ENCODE measurements at places on chromosomes 6 and 20.

DNA sequence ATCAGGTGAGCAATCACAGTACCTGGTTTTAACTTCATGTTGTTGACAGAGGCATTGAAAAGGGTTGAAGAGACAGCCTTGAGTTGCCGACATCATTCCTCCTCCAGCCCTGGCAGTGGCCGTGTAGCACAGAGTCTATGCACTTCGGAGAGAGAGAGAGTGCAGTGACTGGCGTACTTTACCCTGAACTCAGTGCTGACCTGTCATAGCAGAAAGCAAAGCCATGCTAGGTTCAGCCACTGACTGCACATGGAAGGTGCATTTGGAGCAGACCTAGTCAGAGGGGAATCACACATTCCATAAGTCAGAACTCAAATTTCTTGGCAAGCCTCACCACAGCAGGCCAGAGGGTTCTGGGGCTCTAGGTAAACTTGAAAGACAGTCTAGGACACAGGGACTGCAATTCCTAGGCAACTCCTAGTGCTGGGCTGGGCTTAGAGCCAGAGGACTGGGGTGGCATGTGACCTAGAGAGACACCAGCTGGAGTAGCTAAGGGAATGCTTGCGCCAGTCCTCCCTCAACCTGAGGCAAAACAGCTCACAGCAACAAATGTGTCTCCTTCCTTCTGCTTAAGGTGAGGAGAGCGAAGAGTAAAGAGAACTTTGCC lies 69.1 kb downstream of the ELOVL4 start:
- no peak for DNase-seq

DNA sequence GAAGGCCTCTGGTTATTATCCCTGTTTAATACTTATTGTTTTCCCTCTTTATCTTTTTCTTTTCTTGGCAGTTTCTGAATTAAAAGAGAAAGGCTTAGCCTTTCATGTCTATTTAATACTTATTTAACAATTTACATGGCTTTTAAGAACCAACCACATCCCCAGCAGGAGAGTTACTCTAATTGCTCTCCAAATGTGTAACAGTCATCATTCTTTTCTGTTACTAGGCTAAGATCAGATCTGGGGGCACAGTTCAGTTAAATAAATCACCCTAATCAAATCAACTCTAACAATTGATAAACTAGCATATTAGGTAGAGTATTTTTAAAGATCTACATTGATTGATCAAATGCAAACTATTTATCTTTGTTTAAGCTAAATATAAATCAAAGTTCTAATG lies 54.1 kb upstream of the NT5E start:
- DNase-seq = no peak

DNA sequence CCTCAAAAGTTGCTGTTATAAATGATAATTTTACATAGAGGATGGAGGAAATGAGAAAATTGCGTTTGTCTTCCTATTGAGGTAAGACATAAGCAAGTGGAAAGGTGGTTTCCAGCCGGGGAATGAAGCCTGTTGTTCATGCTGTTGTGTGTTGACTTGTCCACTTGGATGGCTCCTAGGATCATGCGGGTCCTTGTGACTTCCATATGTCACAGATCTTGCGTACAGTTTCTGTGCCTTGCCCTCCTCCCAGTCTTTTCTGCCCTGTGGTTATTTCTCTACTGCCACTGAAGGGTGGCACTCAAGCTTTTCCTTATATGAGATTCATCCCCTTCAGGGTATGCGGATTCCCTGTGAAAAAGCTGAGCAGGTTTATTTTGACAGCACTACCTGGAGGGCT lies 116.6 kb downstream of the CARMIL1 start:
- DNase-seq = no peak

DNA sequence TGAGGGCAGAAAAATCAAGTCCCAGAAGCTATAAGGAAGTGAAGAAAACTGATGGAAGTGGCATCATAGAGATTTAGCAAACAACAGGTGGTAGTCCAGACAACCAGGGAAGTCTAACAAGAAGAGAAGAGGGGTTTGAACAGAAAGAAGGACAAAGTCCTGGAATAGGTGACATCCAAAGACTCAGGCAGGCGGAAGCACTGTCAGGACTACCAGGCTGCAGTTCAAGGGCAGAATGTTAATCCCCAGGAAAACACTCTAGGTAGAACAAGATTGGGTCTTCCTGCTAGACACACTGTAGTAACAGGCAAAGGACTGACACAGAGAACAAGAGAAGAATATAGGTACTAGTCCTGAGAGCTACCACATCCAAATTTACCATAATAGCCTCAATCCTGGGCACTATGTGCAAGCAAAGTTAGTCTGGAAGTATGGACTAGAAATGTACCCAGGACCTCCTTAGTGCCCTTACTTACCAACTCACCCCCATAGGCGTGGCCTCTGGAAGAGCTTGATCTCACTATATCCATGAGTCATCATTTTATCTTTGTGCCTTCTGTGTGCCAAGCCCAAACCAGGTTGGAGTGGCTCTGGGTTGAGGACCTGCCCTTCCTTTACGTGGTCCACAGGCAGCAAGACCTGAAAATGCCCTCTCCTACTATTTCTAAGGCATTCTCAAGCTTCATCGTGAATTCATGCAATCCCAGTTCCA lies 2.2 kb upstream of the EPB41L2 start:
- no peak for DNase-seq

GRCh38 chr6:129317931-129318820 lies 391.8 kb downstream of the ARHGAP18 start:
- DNase-seq = peak; percentile 32

GRCh38 chr6:153108315-153108714 lies 22.8 kb downstream of the RGS17 start:
- peak; percentile 44 for DNase-seq

- peak; percentile 68 for DNase-seq
These were observed 191.3 kb downstream of the TSHZ2 start for GRCh38 chr20:53163486-53163885.

GRCh38 chr20:10876558-10876957 lies 202.8 kb upstream of the JAG1 start:
- DNase-seq = no peak

DNA sequence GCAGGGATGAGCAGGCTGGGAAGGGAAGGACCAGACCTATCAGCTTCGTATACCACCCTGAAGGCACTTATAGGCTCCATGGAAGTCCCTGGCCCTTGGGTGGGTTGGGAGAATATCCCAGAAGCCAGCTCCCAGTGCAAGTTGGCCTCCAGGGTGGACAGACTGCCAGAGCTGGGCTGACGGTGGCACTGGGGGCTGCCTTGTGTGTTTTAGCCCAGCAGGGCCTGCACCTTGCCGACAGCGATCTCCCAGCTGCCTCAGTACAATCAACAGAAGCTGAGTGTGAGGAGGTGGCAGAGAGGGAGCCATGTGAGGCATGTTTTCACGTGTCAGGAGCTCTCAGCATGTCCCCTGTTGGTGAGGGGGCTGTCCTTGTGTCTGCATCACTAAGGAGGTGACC lies 159.5 kb downstream of the VEGFA start:
- DNase-seq = no peak

All from fibroblast of skin of back (primary cell).